ENCODE measurements at places on chromosomes 3 and 15. TPM values are rescaled to one million over a fixed set of nuclear protein-coding genes. Genes with fewer than 3 reads are reported as not detected.

DNA sequence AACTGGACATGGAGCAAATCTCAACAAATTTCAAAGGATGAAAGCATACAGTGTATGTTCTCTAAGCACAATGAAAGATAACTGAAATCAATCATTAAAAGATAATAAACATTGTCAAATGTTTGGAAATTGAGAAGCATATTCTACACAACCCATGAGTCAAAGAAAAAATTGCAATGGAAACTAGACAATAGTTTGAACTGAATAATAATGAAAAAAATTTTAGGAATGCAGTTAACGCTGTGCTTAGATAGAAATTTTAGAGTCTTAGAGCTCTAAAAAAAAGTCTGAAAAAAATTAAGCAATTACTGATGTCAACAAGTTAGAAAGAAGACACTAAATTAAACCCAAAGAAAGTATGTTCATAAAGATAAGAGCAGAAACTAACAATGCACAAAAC lies 15.5 kb downstream of the RABL3 start:
- no peak overlapping the region for H3K27ac ChIP-seq
- H3K27me3 ChIP-seq, result no peaks in the 10 kb centered on the region
- peaks cover 6% of the 10 kb centered on the region for H3K36me3 ChIP-seq
- H3K4me3 ChIP-seq, result no peak overlapping the region
- H3K4me1 ChIP-seq, result no peaks in the 10 kb centered on the region
- no peak for DNase-seq

GRCh38 chr3:151432616-151433372 lies 28.1 kb downstream of the IGSF10 start:
- no peaks in the 10 kb centered on the region for H3K36me3 ChIP-seq
- no peaks in the 10 kb centered on the region for H3K27me3 ChIP-seq
- no peak overlapping the region for H3K4me3 ChIP-seq
- H3K27ac ChIP-seq, result no peak overlapping the region
- no peak for DNase-seq

- peaks cover 17% of the 10 kb centered on the region for H3K4me1 ChIP-seq
- no peak overlapping the region for H3K27ac ChIP-seq
Measured at GRCh38 chr15:56247266-56247665, 3.6 kb upstream of the RFX7 start.

Gene ACOX2
- polyA plus RNA-seq, result 214 TPM
